Tracheal epithelial cell (primary cell): ENCODE measurements at places on chromosomes 4 and X. TPM values are rescaled to one million over a fixed set of nuclear protein-coding genes. Genes with fewer than 3 reads are reported as not detected.

The CXCL11 gene
- total RNA-seq: 2.2 TPM in 1 of 2 replicates, not detected in the other

The DGKK gene
- not detected in 2 replicates for total RNA-seq

The TLR7 gene
- under 0.01 TPM in 1 of 2 replicates, not detected in the other for total RNA-seq

The SH3RF1 gene
- 10.8 and 10.9 TPM in 2 replicates for total RNA-seq

The IQSEC2 gene
- 4.1 and 9.8 TPM in 2 replicates for total RNA-seq

The HSFX2 gene
- total RNA-seq: 0.72 TPM in 1 of 2 replicates, not detected in the other

The CACNA1F gene
- 0.21 TPM in 1 of 2 replicates, not detected in the other for total RNA-seq

The PIM2 gene
- total RNA-seq: 11.3 and 12.0 TPM in 2 replicates

The ADH6 gene
- total RNA-seq: not detected in 2 replicates

The POF1B gene
- 4.6 and 4.9 TPM in 2 replicates for total RNA-seq

The GAGE12J gene
- total RNA-seq: not detected in 2 replicates

The ALB gene
- 0.24 TPM in 1 of 2 replicates, not detected in the other for total RNA-seq

The TEX13C gene
- not detected in 2 replicates for total RNA-seq

The CTAG1B gene
- total RNA-seq: not detected in 2 replicates

The KLKB1 gene
- total RNA-seq: under 0.01 TPM in 1 of 2 replicates, not detected in the other

The SFRP2 gene
- not detected in 2 replicates for total RNA-seq

The PABPC1L2B gene
- total RNA-seq: not detected in 2 replicates

The CYTL1 gene
- total RNA-seq: 0.48 TPM in 1 of 2 replicates, not detected in the other

The TMEM164 gene
- total RNA-seq: 30.1 and 68.4 TPM in 2 replicates

The GPR82 gene
- total RNA-seq: not detected in 2 replicates

The AFM gene
- not detected in 2 replicates for total RNA-seq

The SLC6A8 gene
- 41.4 and 44.8 TPM in 2 replicates for total RNA-seq

The HTRA3 gene
- total RNA-seq: not detected in 2 replicates

The CCNQ gene
- 37.7 and 64.8 TPM in 2 replicates for total RNA-seq

The IGSF1 gene
- 0.24 TPM in 1 of 2 replicates, not detected in the other for total RNA-seq

The FHDC1 gene
- 2.3 and 5.1 TPM in 2 replicates for total RNA-seq

The DCTD gene
- 70.8 and 81.2 TPM in 2 replicates for total RNA-seq

The CCDC110 gene
- under 0.01 TPM in 2 replicates for total RNA-seq

The PABPC5 gene
- 0.24 TPM in 1 of 2 replicates, not detected in the other for total RNA-seq

The SRP72 gene
- 68.8 and 72.8 TPM in 2 replicates for total RNA-seq

The SPIN3 gene
- total RNA-seq: 4.8 and 6.0 TPM in 2 replicates

The HDAC6 gene
- 31.3 and 36.9 TPM in 2 replicates for total RNA-seq

The WDFY3 gene
- 53.3 and 58.6 TPM in 2 replicates for total RNA-seq

The LEF1 gene
- total RNA-seq: 0.96 TPM in 1 of 2 replicates, not detected in the other

The FGFR3 gene
- total RNA-seq: 55.4 and 118 TPM in 2 replicates

The PPP1R2C gene
- total RNA-seq: not detected in 2 replicates

The CLGN gene
- total RNA-seq: 3.9 and 95.7 TPM in 2 replicates

The ASB12 gene
- not detected in 2 replicates for total RNA-seq

The RGN gene
- 0.24 and 0.43 TPM in 2 replicates for total RNA-seq

The TCP11X2 gene
- not detected in 2 replicates for total RNA-seq

The BGN gene
- 0.21 and 0.48 TPM in 2 replicates for total RNA-seq

The BMPR1B gene
- 4.1 and 15.3 TPM in 2 replicates for total RNA-seq
